ENCODE measurements at places on chromosomes 12 and 14. TPM values are rescaled to one million over a fixed set of nuclear protein-coding genes. Genes with fewer than 3 reads are reported as not detected.

NFE2 gene
- total RNA-seq: not detected

DDX51 gene
- 24.5 TPM for total RNA-seq

APOF gene
- total RNA-seq: not detected

GPR137C gene
- total RNA-seq: 0.45 TPM

RPS6KL1 gene
- total RNA-seq: 5.3 TPM

RFLNA gene
- not detected for total RNA-seq

TMEM30B gene
- total RNA-seq: 0.39 TPM

SDSL gene
- total RNA-seq: not detected

FGF6 gene
- not detected for total RNA-seq

FNTB gene
- 15.5 TPM for total RNA-seq

ALG10 gene
- total RNA-seq: 15.1 TPM

KCNK10 gene
- not detected for total RNA-seq

TSPAN9 gene
- 0.15 TPM for total RNA-seq

PUS1 gene
- 43.7 TPM for total RNA-seq

TMPRSS12 gene
- total RNA-seq: not detected

SOAT2 gene
- total RNA-seq: 0.73 TPM

Measured in activated naive CD4-positive, alpha-beta T cell treated with anti-CD3 and anti-CD28 coated beads, Interleukin-2, amount 10 ng/mL, durations not matched to agents 5 hours and 36 hours (primary cell).